ENCODE measurements at places on chromosomes 6 and 20. TPM values are rescaled to one million over a fixed set of nuclear protein-coding genes. Genes with fewer than 3 reads are reported as not detected.

GRCh38 chr20:16566080-16566479 lies 7.2 kb downstream of the KIF16B start:
- DNase-seq: no peak

GRCh38 chr20:34863421-34863965 lies 9.2 kb downstream of the GGT7 start:
- DNase-seq: no peak

GRCh38 chr20:34578521-34578920 lies 20.0 kb downstream of the MAP1LC3A start:
- no peak for DNase-seq

GRCh38 chr6:148851683-148852556 lies 105.1 kb downstream of the UST start:
- DNase-seq: peak; percentile 86

DNA sequence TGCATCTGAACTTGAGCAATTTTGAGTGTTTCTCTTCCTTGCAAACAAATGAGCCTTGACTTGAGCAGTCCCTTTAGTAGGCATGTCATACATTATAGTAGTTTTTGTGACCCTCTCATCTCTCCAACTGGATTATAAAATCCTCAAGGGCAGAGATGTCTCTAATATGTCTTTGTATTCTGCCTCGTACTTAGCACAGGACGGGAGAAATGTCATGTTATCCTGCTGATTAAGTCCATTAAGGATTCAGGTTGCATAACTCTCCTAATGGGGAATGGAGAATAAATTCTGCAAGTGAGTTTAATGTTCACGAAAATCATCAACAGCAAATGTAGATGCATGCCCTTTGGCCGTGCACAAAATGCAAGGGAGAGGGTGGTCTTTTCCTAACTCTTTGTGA lies 942.9 kb downstream of the KIF16B start:
- peak; percentile 24 for DNase-seq

GRCh38 chr6:41584668-41585205 lies 38.6 kb downstream of the FOXP4 start:
- no peak for DNase-seq

The LTB gene
- not detected for polyA plus RNA-seq
